ENCODE measurements at places on chromosomes 1 and 21.
A peak's percentile ranks its signal among the peaks of the same experiment; 100 is the strongest.

- no peak for DNase-seq
These were observed 17.2 kb upstream of the PHLDA3 start for GRCh38 chr1:201486187-201486586.

- DNase-seq = no peak
These were observed 7.7 kb upstream of the CDK11B start for GRCh38 chr1:1666526-1666925.

GRCh38 chr1:248613742-248614141, 16.2 kb upstream of the OR2T10 start:
- DNase-seq = no peak

DNA sequence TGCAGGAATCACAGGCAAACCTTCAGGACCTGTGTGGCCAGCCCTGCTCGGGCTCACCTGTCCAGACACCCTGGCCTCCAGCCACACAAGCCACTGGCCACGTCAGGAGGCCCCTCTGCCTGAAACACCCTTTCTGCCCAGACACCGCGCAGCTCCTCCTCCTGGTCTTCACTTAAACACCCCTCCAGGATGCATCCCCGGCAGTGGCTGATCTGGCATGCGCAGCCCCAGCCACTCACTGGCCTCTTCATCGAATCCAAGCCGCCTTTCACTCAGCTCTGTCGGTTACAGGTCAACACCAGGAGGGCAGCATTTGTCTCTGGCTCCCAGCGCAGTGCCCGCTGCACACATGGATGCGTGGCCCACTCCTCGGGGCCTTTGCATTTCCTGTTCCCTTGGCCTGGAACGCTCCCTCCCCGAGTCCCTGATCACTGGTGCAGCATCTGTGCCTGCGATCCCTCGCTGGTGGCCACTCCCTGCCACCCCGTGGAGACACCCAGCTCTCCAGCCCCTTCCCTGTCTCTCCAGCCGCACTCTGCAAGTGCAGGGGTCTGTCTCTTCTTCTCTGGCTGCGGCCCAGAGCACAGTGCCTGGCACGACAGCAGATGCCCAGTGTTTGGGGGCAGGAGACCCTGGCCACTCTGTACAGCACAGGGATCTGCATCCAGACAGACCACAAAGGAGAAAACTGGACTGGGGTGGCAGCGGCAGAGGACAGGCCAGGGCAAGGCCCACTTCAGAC, 9.4 kb downstream of the TPRG1L start:
- DNase-seq = no peak

DNA sequence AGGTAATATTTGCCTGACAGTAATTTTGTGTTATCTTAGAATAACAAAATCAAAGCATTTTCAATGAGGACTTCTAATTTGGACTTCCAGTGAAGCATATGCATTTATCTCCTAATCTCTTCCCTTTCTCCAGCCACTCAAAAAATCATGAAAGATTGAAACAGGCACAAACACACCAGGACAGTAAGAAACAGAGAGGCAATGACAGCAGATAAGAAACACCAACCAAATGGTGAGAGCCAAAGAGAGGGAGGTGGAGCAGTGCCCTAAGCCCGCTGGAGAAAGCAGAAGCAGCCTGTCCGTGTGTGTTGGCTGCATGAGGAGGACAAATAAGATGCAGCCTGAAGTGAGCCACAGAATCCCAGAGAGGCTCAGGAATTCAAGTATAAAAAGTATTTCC, 39.0 kb downstream of the SLC44A3 start:
- DNase-seq = no peak

GRCh38 chr1:232996143-232996542, 45.7 kb downstream of the NTPCR start:
- no peak for DNase-seq

DNA sequence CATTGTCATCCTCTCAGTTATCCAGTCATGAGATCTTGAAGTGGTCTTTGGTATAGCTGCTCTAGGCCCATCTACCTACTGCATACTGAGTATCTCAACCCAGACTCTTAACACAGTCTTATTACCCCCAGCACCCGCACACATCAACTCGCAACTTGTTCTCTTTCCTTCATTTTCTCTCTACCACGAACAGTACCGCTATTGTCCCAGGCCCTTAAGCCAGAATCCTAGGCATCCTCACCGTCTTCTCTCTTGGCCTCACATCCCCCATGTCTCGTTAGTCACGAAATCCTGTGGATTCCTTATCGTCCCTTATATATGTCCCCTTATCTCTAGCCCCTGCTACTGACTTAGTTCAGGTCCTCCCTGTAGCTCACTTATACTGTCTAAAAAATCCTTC, 126.4 kb downstream of the TMEM53 start:
- DNase-seq = no peak

DNA sequence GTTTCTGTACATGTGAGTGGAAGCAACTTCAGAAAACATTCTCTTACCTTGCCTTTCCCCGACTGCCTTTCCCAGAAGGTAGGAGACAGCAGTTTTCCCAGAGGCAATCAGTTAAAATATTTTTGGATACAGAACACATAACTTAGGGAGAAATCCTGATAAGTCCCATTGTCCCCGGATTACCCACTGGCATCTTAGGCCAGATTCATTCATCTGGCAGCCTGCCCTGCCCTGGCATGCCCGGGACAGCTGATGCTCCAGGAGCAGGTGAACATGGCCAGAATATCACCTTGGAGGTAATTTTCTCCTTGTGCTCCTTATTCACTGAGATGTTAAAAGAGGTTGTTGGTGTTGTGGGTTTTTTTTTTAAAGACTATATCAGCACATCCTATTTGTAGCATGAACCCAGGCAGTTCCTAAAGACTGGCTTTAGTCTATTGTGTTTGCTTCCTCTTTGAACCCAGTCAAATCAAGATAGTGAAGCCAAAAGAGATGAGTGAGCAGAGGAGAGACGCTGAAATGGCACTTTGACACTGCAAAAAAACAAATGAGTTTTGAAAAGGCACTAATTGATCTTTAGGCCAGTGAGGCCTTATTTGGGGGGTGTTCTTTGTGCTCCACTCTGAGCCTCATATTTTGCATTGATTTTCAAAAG, 139.6 kb downstream of the PLPP3 start:
- DNase-seq = no peak

DNA sequence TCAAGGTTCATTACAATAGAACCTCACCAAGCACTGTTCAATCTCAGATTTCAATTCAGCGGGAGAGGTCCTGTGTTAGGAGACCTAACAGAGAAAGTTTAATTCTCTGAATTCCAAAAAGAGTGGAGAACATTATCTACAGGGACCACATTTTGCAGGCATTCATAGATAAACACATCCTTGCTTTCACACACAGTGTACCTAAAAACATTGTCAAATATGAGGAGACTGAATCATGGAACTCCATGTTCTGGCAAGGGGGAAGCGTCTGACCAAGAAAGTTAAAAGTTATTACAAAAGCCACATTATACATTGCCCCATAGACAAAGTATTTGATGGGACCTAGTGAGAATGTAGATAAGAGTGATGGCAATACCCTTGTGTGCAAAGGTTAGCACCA, 21.1 kb upstream of the PPP1R15B start:
- DNase-seq = no peak

DNA sequence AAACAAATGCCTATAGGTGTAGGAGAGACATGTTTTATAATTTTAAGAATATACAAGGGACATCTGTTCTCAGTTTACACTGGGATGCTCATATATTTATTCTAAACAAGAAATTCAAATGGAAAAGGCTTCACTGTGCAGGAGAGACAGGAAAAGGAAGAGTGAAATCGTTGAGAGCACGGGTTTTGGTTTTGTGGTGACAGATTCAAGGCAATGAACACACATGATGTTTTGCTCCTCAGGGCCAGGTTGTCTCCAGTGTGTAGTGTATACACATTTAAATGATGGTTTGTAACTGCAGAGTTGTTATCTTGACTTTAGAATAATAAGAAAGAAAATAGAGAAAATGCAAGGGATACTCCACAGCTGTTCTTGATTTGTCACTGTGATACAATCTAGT, 73.7 kb downstream of the S1PR1 start:
- DNase-seq = no peak

DNA sequence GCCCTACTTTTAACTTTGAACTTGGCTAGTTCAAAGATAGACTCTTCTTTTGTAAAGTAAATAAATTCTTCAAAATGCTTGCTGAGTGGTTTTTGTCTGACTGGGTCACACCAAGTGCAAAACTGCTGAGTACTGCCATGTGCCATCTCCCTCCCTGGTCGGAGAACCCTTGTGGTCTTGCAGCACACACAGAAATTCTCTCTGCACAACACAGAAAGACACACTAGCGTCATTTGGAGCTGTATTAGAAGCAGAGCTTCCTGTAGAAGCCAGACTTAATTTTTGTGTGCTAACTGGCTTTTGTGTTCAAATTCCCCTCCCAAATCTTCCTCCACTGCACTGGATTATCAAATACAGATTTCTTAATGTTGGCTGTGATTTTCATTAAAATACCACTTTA, 2.5 kb downstream of the PSMB4 start:
- no peak for DNase-seq

DNA sequence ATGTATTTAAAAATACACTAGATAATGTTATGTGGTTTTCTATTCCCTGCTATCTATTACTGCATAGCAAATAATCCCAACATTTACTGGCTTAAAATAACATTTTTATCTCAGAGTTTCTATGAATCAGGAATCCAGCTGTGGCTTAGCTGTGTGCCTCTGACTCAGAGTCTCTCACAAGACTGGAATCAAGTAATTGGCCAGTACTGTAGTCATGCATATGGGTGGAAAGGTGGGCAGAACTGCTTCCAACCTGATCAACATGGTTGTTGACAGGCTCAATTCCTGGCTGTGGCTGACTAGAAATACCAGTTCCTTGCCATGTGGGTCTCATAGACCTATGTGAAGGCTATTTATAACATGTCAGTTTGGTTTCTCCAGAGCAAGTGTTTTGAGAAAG, 131.8 kb downstream of the PDE4B start:
- peak; percentile 5 for DNase-seq

DNA sequence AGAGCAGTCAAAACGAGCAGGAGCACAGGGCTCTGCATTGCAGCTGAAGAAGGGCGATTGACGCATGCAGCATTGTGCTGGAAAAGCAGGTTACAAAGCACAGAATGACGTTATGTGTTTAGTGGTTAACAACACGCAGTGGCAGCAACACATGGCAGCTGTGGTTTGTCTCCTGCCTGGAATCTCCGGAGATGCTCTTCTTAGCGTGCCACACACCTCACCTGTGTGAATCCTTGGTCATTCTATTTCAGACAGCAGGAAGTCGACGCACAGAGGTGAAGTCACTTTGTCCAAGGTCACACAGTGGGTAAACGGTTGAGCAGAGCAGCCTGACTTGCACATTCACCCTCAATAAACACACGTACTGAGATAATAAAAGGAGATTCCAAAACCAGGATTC, 14.7 kb downstream of the OBSCN start:
- no peak for DNase-seq

DNA sequence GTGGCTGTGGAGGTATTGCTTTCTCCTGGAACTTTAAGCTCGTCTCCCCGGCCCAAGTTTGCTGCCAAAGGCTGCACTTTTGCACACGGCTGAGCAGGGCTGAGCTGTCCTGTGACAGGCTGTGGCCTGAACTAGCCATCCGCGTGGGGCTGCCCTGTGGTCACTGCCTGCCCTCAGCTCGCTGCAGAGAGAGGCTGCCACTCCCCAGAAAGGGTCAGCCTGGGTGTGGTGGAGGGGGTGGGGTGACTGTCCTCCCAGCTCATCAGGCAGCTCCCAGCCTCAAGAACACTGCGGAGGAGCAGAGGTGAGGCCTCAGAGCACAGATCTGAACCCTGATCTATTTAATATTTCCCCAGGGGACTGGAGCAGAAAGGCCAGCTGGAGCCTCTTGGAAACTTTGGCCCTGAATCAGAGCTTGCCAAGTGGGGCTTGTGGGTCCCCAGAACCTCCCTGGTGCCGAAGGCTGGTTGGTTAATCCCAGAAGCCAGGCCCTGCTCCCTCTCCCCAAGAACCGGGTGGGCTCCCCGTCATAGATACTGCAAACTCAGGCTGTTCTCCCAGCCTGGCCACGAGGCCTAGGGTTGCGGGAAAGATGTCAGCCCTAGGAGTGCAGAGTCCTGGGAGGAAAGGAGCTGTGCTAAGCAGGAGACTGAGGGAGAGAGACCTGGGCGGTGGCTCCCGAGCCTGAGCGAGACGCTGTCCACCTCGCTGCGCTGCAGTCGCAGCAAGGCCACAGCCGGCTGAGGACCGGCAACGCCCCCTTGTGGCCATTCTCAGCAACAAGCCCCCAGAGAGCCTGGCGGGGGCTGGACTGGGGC, 125.1 kb upstream of the IPO9 start:
- no peak for DNase-seq

DNA sequence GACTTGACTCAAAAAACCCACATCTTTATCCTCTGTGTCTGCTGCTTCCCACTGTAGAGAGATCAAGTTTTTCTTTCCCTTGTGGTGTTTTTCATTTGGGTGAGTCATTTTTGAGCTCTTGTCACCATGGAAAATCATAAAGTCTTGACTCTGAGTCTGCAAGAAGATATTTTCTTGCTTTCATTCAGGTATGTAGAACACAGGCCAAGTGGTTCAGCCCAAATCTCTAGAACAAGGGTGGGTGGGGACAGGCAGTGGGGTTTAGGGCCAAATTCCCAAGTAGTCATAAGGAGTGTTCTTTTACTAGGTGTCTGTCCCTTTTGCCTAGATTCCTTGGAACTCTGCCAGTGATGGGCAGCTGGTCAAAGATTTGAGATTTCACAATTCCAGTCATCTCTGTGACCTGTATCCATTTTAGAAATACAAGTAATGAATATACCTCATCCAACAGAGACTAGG, 21.5 kb upstream of the ARHGAP29 start:
- DNase-seq = peak; percentile 70

DNA sequence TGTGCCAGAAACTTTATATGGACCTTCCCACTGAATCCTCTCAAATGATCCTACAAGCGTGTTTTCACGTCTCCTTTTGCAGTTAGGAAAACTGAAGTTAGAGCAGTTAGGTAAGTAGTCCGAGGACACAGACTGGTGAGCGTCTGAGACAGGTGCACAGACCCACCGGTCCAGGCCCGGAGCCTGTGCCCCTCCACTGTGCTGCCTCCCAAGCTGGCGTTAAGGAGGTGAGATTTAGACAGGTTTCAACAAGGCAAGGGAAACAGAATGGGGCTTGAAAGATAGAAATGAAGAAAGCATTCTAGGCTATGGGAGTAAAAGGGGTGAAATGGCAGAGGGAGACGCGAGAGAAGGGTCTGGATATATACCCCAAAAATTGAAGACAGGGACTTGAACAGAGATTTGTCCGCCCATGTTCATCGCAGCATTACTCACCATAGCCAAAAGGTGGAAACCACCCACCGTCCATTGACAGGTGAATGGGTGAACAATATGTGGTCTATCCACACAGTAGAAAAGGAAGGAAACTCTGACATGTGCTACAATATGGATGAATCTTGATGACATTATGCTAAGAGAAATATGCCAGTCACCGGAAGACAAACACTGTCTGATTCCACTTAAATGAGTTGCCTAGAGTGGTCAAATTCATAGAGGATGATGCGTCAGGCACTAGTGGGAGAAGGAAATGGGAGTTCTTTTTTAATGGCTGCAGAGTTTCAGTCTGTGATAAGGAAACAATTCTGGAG, 15.7 kb upstream of the PKP1 start:
- peak; percentile 36 for DNase-seq
